ENCODE measurements at places on chromosomes 11 and 22. TPM values are rescaled to one million over a fixed set of nuclear protein-coding genes. Genes with fewer than 3 reads are reported as not detected.
A peak's percentile ranks its signal among the peaks of the same experiment; 100 is the strongest.

ZP1 gene
- not detected for total RNA-seq

MMP8 gene
- total RNA-seq, result not detected

BBS1 gene
- total RNA-seq, result 15.7 TPM

LARGE1 gene
- total RNA-seq, result 36.3 TPM

OOSP4B gene
- not detected for total RNA-seq

SLCO2B1 gene
- total RNA-seq, result not detected

C11orf86 gene
- total RNA-seq, result not detected

DRAP1 gene
- 81.2 TPM for total RNA-seq

DNAL4 gene
- 6.6 TPM for total RNA-seq

DNA sequence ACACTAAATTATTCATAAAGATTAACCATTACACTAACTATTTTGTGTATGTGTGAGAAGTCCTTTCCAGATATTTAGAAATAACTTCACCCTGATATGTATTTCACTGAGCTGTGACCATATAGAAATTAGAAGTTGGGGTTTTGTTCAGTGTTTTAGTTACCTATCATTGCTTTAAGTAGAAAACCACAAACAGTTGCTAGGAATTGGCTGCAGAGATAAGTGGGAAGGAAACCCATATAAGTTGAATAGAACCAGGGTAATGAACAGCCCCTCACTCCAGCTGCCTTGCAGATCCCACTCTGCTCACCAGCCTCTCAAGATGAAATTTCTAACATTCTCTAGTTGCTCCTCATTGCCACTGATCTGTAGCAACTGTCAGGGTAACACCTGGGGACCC, 10.3 kb downstream of the SRSF8 start:
- DNase-seq, result no peak

DNA sequence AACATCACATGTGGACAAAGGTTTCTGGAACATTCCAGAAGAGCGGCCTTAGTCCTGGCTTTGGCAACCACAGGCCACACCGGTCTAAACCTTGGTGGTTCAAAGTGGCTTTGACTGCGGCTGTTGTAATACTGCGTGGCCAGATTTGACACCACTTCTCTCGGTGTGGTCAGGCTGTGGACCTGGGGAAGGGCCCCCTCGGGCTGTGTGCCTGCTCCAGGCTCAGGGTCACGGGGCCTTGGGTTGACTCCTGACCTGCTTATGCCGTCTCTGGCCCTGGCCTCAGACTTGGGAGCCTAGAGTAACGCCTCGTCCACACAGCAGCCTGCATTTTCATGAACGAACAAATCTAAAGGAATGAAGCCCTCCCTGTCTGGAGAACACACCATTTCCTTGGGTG, 118.0 kb downstream of the PHF21B start:
- no peak for DNase-seq

DNA sequence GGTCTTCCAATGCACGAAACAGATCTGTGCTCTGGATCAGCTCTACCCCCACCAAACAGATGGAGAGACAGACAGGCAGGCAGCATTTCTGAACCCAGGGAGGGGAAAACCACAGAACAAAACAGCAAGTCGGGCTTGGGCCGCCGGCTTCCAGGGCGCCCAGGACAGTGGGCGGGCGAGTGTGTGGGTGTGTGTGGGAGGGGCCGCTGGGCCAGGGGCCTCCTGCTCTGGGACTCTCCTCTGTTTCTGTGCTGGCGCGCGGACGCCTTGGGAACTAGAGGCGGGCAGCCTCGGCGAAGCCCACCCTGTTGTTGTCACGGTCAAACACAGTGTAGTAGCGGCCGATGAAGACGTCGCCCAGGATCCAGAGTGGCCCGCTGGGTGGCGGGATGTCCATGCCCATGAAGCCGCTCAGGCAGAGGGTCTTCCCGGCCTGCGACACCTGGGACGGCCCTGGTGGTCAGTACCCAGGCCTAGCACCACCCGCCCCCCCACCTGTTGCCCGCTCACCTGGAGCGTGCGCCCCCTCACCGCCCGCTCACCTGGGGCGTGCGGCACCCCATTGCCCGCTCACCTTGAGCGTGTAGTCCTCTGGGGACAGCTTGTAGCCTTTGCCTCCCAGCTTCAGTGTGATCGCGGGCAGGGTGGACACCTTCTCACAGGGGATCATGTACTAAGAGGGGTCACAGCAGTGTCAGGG, 3.0 kb upstream of the IFITM10 start:
- DNase-seq, result no peak

DNA sequence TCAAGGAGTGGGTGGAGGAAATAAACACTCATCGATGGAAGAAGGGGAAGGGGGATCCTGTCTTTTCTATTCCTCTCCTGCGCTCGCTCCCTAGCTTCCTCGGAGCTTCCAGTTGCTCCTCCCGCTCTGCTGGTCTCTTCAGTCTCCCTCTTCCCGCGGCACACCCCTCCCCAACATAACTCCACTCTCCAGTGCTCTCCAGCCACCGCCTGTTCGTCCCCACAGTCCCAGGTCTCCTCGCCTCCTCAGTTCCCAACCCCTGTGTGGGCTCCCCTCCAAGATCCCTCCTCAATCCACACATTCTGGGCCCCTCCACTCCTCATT, 438 bp downstream of the ZW10 start:
- DNase-seq, result peak; percentile 8

DNA sequence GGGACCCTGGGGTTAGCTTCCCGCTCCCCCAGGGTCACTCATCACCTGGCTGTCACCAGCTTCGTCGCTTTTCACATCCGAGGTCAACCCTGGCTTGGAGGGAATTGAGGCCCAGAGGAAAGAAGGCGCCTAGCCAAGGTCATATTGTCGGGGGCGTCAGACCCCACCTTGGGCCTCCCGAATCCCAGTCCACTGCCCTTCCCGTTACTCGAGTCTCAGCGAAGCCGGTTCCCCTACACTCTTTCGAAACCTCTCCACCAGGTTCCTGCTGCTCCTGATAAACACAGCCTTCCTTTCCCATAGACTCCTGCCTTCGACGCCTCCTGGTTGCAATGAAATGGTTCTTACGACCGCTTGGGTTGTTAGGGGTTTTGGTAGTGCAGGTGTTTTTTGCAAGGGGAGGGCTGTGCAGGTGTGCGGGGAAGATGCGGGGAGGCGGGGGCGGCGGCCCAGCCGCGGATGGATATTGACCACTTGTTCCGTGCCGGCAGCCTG, 642 bp downstream of the NAA40 start:
- peak; percentile 26 for DNase-seq

DNA sequence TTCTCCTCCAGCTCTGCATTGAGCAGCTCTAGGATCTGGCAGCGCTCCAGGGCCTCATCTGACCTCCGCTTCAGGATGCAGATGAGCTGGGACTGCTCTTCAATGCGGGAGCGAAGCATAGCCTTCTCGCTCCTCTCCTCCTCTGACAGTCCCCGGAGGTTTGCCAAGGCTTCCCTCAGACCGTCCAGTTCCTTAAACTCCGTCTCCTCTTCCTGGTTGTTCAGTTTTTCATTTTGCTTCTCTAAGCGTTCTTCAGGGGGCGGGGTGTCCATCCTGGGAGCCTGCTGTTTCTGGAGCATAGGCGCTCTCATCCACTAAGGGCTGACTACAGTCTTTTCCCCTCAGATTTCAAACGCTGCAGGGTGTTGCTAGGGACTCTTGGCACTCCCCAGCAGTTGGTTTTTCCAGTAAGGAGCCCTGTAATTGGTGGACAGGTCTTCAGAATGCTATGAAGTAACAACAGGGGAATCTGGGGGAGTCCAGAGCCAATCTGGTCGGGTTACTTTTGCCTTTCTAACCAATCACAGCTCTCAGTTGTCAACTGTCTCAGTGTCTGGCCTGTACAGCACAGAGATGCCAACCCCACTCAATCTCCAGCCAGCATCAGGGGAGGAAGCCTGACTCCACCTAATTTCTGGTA, at the start of gene CCDC89:
Gene CCDC89, minus strand, starts transcription at position 376 of the 640 bp plus-strand sequence. Its CDS starts 65 bp downstream, at position 311.
- DNase-seq, result no peak

GRCh38 chr11:66851698-66852465, 5.0 kb upstream of the LRFN4 start:
- DNase-seq, result peak; percentile 70

DNA sequence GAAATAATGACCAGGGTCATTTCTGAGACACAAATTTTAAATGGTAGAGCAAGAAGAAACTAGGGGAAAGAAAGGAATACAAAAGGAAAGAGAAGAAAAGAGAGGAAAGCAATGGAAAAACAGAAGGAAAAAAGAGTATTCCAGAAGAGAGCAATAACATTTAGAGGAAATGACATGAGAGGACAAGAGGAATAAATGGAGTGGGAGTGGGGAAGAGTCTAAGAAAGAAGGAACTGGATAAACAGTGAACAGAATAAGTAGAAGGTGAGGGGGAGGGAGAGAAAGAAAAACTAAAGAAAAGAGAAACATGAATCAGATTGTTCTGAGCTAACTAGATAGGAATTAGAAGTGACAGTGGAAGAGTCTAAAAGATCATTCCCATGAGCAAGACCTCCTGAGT, 28.4 kb downstream of the PRDM10 start:
- no peak for DNase-seq

DNA sequence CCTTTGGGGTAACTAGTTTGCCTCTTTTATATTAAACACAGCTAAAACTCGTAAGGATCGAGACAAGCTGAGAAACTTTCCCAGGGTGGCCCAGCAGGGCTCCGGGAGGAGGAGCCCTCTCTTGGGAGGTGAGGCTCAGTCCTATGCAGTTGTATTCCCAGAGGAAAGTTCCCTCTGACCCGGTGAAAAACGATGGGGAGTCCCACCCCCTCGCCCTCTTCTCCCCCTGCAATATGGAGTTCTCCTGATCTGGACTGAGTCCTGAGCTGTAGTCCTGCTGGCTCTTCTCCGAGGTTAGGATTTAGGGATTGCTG, 1.3 kb downstream of the NTM start:
- DNase-seq, result no peak

Measured in OCI-LY7 (cell line).